Skeletal muscle cell (primary cell): ENCODE measurements at places on chromosomes 5 and 9.

- DNase-seq = no peak
Measured at GRCh38 chr5:149732324-149733128, 2.4 kb downstream of the PPARGC1B start.

DNA sequence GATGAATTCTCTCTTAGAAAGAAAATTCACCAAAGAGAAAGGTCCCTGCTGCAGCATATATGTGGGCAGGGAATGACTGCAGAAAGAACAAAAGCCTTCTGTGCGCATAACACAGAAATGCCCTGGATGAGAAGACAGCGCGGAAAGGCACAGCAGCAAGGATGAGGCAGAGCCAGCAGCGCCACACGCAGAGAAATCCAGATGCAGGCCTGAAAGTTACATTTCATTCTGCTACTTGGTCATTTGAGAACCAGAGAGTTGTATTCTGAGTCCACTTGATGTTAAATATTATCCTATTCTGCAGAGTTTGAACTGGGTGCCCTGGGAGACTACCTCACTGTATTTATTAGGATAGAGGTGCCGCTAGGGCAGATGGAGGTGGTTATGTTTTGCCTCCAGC, 68.5 kb downstream of the GLDC start:
- no peak for DNase-seq

DNA sequence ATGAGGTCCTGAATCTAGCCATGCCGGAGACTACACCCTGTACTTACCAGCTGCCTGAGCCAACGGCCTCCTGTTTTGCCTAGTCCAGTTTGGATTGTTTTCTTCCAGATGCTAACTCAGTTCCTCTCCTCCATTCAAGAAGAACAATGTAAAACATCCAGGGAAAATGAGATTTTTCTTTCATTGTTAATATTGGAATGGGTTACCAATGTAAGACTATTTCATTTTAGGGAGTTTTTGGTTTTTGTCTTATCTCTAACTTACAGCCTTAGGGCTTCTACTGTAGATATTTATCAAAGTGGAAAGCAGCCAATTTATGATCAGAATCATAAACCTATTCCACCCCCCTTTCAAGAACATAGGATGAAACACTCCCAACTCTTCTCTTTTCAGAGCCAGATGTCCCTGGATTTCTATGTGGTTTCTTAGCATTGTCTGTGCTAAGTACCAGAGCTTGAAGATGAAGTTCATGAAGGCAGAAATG, 3.5 kb upstream of the VDAC1 start:
- no peak for DNase-seq

- no peak for DNase-seq
Measured at GRCh38 chr9:105295986-105296385, 51.5 kb downstream of the SLC44A1 start.

GRCh38 chr5:50580506-50580905, 85.9 kb upstream of the PARP8 start:
- DNase-seq = no peak

DNA sequence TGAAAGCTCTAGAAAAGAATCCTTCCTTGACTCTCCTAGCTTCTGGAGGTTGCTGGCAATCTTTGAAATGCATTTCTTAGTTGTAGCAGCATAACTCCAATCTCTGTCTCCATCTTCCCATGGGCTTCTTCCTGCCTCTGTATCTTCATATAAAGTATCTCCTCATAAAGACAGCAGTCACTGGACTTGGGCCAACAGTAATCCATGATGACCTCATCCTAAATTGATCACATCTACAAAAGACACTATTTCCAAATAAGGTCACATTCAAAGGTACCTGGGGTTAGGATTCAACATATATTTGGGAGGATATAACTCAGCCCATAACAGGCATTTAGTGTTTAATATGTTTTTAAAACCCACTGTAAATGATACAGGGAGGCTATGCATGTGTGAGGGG, 123.3 kb downstream of the MLLT3 start:
- DNase-seq = no peak

GRCh38 chr9:131748411-131748955, 8.6 kb upstream of the RAPGEF1 start:
- no peak for DNase-seq

DNA sequence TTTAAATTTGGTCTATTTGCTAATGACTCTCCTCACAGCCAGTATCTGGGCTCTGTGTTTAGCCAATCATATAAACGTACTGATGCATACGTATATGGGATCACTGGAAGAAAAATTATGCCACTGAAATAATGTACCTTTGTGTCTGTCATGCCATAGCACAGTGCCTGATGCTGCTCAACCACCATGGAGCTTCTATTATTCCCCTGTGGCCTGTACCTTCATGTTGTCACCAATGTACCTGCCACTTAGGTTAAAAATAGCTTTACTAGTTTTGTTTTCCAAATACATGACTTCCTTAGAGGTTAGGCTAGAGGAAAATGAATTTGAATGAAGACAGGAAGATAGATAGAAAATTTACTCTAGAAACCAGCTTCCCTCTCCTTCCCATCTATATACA, 34.6 kb downstream of the HACD4 start:
- no peak for DNase-seq

DNA sequence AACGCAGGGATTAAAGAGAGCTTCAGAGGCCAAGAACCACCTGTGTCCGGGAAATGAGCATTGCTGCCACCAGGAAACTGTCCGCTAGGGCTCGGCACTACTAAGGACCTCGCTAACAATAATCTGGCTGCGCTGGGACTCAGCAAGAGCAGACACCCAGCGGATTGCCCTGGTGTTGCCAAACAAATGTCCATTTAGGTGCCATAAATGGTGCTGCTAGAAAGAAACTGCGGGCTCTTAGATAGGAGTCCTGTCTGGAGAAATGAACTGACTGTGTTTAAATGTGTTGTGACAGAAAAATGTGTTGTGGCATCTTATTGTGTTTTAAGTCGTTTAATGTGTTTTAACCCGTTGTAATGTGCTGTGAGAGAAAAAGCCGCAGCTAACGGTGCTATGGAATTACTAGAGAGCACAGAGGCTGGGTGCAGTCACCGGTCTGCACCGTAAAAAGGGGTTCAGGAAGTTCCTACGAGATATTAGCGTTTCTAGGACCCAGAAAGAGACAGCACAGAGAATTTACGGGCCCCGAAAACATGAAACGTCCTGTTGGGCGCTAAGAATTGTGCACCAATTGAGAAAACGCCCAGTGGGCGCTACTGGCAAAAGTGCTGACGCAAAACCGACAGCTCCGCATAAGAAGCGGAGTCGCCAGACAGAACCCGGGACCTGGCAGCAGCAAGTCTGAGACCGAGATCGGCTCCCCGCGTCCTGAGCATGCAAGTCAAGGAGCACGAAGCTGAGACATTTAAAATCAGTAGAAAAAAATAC, 90.6 kb downstream of the ANXA2R start:
- peak; percentile 47 for DNase-seq

- no peak for DNase-seq
Measured at GRCh38 chr9:99169982-99170761, 51.6 kb downstream of the ALG2 start.

- no peak for DNase-seq
Measured at GRCh38 chr5:144691936-144692335, 521.3 kb downstream of the KCTD16 start.

GRCh38 chr5:133439859-133440258, 172.5 kb downstream of the FSTL4 start:
- no peak for DNase-seq

- no peak for DNase-seq
Measured at GRCh38 chr5:33254579-33254978, 186.2 kb upstream of the TARS1 start.

DNA sequence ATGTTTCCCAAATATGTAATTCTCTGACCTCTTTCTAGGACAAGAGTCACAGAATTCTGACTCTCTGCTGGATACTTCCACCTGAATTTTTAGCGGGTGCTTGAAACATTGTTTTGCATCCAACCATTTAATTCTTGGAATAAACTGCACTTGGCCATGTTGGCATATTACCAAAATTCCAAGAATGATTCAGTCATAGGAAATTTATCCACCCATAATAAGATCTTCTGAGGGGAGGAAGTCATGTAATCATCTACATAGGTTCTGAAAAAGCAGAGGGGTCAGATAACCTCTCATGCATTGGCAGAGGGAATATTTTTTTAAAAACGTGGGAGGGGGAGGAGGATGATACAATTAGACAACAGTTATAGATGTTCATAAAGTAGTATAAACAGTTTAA, 156.9 kb downstream of the PAM start:
- peak; percentile 43 for DNase-seq

GRCh38 chr5:23084815-23085214, 231.7 kb upstream of the CDH12 start:
- no peak for DNase-seq

DNA sequence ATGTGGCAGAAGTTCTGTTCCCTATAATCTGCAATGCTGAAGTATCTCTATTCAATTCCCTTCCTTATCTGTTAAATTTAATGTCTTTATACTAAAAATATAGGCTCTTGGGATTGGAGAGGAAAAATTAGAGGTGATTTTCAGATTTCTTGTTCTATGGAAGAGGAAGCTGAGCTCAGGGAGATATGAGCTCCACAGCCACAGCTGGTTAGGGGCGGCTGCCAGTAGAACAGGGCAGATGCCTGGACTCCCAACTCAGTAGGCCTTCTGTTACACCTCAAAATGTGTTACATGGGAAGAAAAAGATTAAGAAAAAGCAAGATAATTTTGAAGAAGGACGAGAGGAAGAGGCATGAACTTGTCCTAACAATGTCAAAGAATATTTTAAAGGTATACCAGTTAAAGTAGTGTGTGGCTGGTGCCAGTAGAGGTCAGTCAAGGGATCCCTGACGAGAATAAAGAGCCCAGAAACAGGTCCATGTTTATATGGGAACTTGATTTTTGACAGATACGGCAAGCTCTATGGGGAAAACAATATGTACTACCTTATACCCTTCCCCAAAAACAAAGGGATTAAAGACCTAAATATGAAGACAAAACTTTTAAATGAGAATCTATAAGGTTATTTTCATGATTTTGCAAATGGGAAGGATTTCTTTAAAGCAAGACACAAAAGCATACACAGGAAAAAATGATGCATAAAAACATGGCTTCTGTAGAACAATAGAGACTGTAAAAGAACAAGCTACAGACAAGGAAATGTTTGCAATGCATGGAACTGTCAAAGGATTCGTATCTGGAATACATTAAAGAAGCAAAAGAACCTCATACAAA, 28.7 kb downstream of the DNAJC21 start:
- DNase-seq = no peak

DNA sequence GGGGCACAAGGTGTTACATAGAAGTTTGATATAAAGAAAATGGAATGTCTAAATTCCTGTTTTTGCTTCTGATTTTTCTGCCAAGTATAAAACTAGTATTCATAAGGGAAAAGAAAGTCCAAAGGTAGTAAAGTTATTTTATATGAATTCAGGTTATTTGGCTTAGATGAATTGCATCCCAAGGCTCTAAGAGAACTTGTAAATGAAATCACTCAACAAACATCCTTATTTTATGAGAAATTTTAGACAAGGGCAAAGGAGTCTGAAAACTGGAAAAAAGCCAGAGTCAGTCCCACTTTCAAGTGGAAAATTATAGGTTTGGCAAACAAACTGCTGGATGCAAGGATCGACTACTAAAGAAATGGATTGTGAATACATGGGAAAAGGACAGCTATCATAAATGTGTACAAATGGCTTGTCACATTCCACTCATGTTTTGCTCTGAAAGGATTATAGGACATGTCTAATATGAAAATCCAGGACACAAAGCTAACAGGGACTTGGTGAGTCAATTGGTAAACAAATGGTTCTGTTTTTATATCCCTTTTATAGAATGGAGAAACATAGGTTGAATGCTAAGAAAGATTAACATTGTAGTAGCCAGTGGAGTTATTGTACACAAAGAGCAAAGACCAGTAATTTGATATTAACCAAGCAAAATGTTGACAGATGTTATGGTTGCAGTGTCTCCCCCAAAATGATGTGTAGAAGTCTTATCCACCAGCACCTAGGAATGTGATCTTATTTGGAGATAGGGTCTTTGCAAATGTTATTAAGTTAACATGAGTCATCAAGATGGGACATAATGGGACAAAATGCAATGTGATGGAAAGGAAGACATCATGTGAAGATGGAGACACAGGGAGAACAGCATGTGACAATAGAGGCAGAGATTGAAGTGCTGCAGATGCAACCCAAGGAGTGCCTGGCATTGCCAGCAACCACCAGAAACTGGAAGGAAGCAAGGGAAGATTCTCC, 495.7 kb downstream of the TLE1 start:
- no peak for DNase-seq

- no peak for DNase-seq
Measured at GRCh38 chr9:91191411-91192380, 170.0 kb downstream of the AUH start.

GRCh38 chr5:89292487-89292886, 409.5 kb upstream of the MEF2C start:
- no peak for DNase-seq

- DNase-seq = no peak
Measured at GRCh38 chr9:122810306-122810946, 10.5 kb downstream of the OR1K1 start.

DNA sequence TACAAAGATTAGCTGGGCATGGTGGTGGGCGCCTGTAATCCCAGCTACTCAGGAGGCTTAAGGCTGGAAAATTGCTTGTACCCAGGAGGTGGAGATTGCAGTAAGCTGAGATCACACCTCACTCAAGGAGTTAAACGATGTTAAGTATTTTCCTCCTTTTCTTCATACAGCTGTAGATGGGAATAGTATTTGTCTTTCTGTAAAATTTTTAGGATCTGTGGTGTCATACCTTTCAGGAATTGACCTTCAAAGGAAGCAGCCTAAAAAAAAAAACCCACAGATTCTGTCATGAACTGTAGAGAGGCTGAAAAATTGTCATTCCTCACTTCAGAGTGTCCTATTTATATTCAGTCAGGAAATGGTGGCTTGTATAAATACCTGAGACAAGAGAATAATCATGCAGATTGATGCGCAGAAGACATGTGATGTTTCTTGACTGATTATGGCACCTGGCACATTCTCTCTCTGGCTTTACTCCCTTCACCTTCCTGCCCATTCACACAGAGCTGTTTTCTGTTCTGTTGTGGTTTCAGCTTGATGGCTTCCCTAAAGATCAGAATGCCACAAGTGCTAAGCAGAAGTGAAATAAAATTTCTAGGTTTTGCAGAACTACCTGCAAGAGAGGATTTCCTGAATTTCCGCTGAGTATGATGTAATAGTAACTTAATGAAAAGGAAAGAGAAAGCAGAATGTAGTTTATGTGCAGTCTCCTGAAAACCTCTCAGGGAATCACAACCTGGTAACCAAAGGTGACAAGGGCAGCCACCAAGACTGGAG, 3.8 kb downstream of the IFNA1 start:
- no peak for DNase-seq

GRCh38 chr5:164420161-164420560, 914.7 kb downstream of the MAT2B start:
- no peak for DNase-seq

DNA sequence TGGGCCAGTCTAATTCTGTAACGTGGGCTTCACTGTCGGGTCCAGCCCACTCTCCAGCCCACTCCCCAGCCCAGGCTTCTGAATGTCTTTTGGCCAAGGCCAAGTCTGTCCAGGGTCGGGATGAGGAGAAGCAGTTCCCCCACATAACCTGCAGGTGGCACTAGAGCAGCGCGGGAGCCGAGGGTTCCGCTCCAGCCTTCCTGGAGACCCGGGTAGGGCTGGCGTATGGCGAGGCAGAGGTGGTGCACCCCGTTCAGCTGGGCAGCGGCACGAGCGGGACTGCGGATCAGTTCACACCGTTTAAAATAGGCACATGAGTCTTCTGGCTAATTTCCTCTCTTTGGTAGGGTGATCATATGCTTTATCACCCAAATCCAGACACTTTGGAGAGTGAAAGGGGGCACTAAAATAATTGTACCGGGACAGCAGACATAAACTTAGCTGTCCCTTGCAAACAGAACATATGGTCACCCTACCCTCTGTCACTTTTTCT, 185.9 kb downstream of the MSX2 start:
- DNase-seq = no peak
